ENCODE measurements at places on chromosomes 7 and 10. TPM values are rescaled to one million over a fixed set of nuclear protein-coding genes. Genes with fewer than 3 reads are reported as not detected.

- H3K4me3 ChIP-seq, result no peak overlapping the region
- no peaks in the 10 kb centered on the region for H3K36me3 ChIP-seq
- no peak for DNase-seq
- no peaks in the 10 kb centered on the region for H3K27me3 ChIP-seq
- peaks cover 10% of the 10 kb centered on the region for H3K4me1 ChIP-seq
Measured at GRCh38 chr10:78203915-78204818, 170.5 kb downstream of the RPS24 start.

- no peak overlapping the region for H3K27ac ChIP-seq
- no peaks in the 10 kb centered on the region for H3K36me3 ChIP-seq
Measured at GRCh38 chr10:126463286-126463685, 75.0 kb upstream of the ADAM12 start.

DNA sequence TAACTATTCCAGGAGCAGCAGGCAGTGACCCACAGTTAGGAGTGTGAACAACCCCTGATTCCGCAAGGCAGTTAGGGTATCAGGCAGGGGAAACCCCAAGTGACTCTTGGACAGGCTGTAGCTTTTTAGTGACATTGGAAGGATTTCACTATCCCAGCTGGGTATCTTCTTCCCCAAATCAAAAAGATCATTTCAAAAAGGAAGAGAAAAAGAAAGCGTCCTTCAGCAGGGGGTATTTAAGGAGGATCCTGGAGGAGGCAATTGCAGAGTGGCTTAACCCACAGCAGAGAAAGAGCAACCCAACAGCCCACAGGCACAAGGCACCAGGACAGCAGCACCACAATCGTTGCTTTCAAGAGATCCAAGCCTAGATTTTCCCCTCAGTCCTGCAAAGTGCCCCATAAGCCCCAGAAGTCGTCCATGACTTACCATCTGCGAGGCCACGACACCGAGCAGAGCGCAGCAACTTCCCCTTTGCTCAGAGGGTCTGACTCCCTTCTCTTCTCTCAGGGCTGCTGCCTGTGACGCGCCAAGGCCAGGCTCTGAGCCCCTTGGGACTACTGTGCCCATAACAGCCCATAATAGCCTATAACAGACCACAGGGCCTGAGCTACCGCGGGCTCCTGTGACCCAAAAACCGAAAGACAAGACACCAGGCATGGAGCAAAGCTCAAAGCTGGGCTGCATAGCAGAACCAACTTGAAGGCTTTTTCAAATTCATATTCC, 19.8 kb downstream of the PIK3AP1 start:
- H3K27me3 ChIP-seq, result no peaks in the 10 kb centered on the region
- H3K4me1 ChIP-seq, result peaks cover 12% of the 10 kb centered on the region
- no peak overlapping the region for H3K4me3 ChIP-seq
- no peaks in the 10 kb centered on the region for H3K36me3 ChIP-seq

The MMP21 gene
- total RNA-seq, result not detected

GRCh38 chr7:75771224-75771623, 787 bp downstream of the CCL26 start:
- no peak overlapping the region for H3K4me3 ChIP-seq
- H3K27ac ChIP-seq, result no peak overlapping the region
- H3K4me1 ChIP-seq, result peaks cover 3% of the 10 kb centered on the region
- H3K36me3 ChIP-seq, result no peaks in the 10 kb centered on the region
- H3K27me3 ChIP-seq, result no peaks in the 10 kb centered on the region

The HTR7 gene
- total RNA-seq, result not detected

GRCh38 chr7:107946451-107946850, 55.5 kb downstream of the DLD start:
- no peak overlapping the region for H3K4me3 ChIP-seq
- no peaks in the 10 kb centered on the region for H3K27me3 ChIP-seq

The GATA3 gene
- 3.7 TPM for total RNA-seq

The NUTM2E gene
- 0.07 TPM for total RNA-seq

GRCh38 chr7:121832347-121832746, 40.6 kb upstream of the PTPRZ1 start:
- no peaks in the 10 kb centered on the region for H3K27me3 ChIP-seq
- H3K27ac ChIP-seq, result no peak overlapping the region
- no peaks in the 10 kb centered on the region for H3K36me3 ChIP-seq
- no peak overlapping the region for H3K4me3 ChIP-seq

The ANKRD30A gene
- total RNA-seq, result not detected

DNA sequence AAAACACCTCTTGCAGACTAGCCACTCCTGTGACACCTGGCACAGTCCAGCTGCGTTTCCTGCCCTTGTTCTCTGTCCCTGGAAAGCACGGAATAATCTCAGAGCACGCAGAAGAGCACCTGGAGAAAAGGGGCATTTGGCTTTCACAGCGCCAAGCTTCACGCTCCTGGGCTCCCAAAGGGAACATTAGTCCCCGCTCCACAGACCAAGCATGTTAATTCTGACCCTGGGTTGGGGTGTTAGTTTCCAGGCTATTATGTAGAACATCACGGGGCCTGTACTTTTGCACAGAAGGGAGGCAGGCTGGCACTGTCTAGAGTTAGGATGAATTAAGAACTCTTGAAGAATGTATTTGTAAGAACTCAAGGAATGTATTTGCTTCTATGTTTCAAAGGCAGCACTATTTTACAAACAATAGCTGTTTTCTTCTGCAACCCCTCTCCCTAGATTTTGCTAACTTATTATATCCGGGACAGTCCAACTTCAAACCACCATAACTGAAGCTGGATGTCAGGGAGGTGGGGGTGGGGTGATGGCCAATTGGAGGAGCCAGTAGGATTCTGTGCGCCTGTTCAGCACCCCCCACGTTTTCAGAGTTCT, 62.2 kb upstream of the TRIM8 start:
- peaks cover 5% of the 10 kb centered on the region for H3K4me1 ChIP-seq
- no peak overlapping the region for H3K27ac ChIP-seq
- no peak for DNase-seq

DNA sequence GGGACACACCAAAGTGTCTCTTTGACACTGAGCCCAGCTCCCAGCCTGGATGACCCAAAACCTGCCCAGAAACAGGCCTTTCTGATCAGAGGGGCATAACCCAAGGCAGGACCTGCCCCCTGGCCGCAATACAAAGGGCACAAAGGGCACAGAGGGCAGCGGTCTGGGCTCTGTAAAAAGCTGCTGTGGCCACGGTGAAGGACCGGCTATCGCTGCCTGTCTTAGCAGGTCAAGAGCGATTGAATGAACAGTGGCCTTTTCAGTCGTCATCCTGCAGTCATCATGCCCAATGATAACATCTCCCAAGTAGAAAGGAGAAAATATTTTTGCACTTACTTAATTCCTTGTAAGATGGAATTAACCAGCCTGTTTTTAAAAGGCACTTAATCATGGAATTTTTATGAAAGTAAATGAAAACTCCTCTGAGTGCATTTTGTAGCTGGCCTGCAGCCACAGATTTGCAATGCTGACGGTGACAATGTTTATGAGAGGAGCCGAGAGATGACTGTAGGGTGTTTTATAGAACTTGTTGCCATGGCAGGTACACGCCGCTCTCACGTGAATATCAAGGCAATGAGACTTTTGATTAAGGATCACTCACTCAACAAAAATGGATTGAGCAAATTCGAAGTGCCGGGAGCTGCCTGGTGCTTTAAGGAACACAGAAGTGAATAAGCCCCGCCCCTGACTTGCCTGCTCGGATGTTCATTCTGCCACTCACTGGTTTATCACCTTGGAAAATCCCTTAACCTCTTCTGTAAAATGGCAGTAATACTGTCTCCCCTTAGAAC, 47.3 kb upstream of the BHLHA15 start:
- H3K27ac ChIP-seq, result no peak overlapping the region
- no peak overlapping the region for H3K4me3 ChIP-seq
- DNase-seq, result no peak
- peaks cover 5% of the 10 kb centered on the region for H3K36me3 ChIP-seq
- H3K4me1 ChIP-seq, result peaks cover 11% of the 10 kb centered on the region

DNA sequence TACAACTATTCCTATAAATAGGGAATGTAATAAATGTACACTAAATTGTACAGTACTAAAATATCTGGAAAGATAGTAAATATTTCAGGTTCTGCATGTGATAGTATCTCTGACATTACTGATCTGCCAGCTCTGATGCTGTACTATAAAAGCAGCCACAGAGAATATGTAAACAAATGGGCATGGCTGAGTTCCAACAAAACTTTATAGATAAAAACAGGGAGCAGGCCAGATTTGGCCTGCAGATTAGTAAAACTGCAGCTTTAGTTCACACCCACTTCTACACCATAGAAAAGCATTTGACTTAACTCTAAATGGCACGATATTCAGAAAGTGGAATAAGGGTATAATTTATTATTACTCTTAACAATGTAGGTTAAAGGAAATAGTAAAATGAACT, 18.8 kb upstream of the TLL2 start:
- DNase-seq, result no peak
- no peak overlapping the region for H3K27ac ChIP-seq

GRCh38 chr10:114239994-114240345, 916 bp downstream of the VWA2 start:
- no peaks in the 10 kb centered on the region for H3K36me3 ChIP-seq
- peaks cover 5% of the 10 kb centered on the region for H3K4me1 ChIP-seq
- peaks cover 53% of the 10 kb centered on the region for H3K27me3 ChIP-seq
- no peak overlapping the region for H3K27ac ChIP-seq

The UTF1 gene
- total RNA-seq, result not detected

DNA sequence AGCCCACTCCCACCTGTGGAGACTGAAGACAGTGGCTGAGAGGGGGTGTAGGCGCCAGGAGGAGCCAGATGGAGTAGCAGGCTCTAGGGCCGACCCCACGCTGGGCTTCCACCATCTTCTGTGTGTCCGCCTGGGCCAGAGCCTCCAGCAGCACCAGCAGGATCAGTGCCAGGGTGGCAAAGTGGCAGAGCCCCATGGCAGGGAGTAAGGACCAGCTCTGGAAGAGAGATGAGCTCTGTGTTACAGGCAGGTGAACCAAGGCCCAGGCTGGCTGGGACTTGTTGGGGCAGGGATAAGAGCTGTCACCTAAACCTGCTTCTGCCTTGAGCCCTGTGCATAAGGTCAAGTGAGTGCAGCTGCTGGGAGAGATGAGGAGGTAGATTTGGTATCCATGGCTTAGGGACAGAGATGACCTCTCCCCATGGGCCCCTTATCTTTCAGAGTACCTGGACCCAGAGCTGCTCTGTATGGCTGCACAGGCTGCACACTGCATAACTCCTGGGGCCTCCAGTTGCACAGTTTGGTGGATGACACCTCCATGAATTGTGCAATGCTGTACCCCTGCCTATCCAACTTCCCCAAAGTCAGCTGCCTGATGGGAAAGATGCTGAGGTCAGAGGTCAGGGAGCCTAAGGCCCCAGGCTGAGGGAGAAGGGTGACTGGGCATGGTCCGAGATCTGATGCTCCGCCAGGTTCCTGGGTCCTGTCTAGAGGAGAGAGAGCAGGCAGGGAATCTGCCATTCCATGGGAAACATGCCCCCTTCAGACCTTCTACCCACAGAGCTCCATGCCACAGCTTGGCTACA, 7.4 kb upstream of the SAMD8 start:
- no peak overlapping the region for H3K27ac ChIP-seq
- no peaks in the 10 kb centered on the region for H3K4me1 ChIP-seq
- H3K36me3 ChIP-seq, result no peaks in the 10 kb centered on the region
- H3K27me3 ChIP-seq, result no peaks in the 10 kb centered on the region
- no peak overlapping the region for H3K4me3 ChIP-seq

GRCh38 chr7:24707988-24708615, 49.2 kb downstream of the GSDME start:
- peaks cover 6% of the 10 kb centered on the region for H3K27me3 ChIP-seq
- no peak overlapping the region for H3K4me3 ChIP-seq
- H3K36me3 ChIP-seq, result no peaks in the 10 kb centered on the region
- H3K27ac ChIP-seq, result no peak overlapping the region
- no peak for DNase-seq

DNA sequence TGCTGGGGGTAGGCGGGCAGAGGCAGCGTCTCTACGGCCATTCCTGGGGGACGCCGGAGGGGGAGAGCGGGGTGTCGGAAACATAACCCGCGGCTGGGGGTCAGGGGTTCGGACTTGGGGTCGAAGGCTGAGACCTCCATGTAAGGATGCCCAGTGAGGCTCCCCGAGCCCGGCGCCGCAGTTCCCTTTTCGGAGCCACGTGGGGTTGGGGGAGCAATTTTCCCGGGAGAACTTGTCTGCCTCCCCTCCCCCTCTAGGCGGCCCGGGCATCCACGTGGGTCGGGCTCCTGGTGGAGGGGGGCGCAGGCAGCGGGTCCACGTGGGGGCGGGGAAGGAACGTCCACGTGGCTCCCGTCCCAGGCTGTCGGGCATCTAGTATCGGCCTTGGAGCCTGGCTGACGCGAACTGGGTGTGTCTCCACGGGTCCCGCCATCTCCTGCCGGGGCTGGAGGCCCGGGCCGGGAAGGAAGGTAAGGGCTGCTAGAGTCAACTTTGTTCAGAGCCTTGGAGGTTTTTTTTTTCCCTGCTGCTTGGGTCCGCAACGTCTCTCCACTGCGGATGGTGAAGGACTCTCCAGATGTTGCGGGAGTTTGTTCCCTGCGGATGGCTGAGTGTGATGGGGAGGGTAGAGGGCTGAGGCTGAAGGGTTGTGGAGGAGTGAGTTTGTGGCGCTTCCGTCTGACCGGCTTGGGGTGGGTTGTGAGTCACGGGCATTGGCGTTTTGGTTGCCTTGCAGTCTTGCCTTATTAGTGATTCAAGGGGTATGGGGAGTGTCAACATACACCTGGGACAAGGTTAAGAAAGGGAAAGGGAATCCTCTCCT, 744 bp downstream of the PPRC1 start:
- peaks cover 32% of the 10 kb centered on the region for H3K36me3 ChIP-seq
- peak overlapping the region; percentile 96 for H3K27ac ChIP-seq
- H3K27me3 ChIP-seq, result no peaks in the 10 kb centered on the region
- H3K4me1 ChIP-seq, result peaks cover 42% of the 10 kb centered on the region

The ABCB1 gene
- 3.5 TPM for total RNA-seq

The LRMDA gene
- total RNA-seq, result not detected

- no peaks in the 10 kb centered on the region for H3K36me3 ChIP-seq
- peaks cover 7% of the 10 kb centered on the region for H3K4me1 ChIP-seq
- no peak overlapping the region for H3K4me3 ChIP-seq
- peaks cover 23% of the 10 kb centered on the region for H3K27me3 ChIP-seq
- DNase-seq, result peak; percentile 82
- no peak overlapping the region for H3K27ac ChIP-seq
Measured at GRCh38 chr10:2927958-2928840, 139.1 kb upstream of the PFKP start.

The AKR1D1 gene
- not detected for total RNA-seq

The GNG11 gene
- not detected for total RNA-seq

DNA sequence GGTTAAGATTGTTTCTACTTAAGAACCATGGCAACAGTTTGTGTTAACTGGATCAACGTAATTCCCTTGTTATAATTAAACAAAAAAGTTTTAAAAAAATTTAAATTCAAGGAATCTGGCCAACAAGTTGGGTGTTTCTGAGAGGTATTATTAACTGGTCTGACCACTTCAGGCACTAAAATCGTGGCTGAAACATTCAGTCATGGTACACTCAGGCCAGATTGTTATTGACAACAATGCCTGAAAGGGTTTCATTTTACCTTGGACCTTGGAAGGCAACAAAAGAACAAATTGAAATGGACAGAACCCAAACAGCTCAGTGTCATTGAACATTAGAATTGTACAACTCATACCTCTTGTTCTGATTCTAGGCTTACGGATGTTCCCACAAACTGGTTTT, 103.3 kb upstream of the ARMC3 start:
- H3K36me3 ChIP-seq, result no peaks in the 10 kb centered on the region
- no peaks in the 10 kb centered on the region for H3K27me3 ChIP-seq
- no peaks in the 10 kb centered on the region for H3K4me1 ChIP-seq
- DNase-seq, result no peak
- no peak overlapping the region for H3K27ac ChIP-seq

The VIPR2 gene
- total RNA-seq, result 0.83 TPM
